ENCODE measurements at places on chromosomes 3 and 15.

DNA sequence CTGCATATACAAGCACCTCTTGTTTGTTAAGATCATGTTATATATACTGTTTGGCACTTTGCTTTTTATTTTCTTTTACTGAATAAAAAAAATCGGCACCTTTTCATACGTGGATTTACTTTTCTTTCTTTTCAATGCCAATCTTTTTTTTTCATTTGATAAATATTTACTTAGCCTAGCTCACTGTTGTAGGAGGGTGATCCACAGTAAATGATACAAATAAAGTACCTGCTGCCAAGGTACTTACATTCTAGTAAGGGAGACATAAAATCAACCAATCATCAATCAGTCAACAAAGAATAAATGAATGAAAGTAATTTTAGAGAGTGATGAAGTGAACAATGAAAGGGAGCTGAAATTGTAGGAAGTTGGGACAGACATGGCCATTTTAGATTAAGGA lies 18.3 kb downstream of the GNB5 start:
- no peak for DNase-seq

GRCh38 chr3:113212844-113213375 lies 1.6 kb downstream of the BOC start:
- DNase-seq = no peak

- DNase-seq = no peak
Measured at GRCh38 chr3:187945374-187945773, 200.1 kb upstream of the BCL6 start.

DNA sequence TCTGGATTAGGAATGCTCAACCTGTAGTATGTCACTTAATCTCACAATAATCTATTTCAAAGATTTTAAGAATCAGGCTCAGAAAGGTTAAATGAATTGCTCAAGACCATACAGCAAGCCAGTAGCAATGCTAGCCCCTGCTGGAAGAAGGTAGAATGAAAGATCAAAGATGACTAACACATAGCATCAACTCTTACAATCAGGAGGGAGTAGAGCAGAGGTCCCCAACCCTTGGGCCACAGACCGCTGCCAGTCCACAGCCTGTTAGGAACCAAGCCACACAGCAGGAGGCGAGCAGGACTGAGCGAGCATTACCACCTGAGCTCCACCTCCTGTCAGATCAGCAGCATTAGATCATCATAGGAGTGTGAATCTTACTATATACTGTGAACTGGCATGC lies 15.5 kb upstream of the GATM start:
- no peak for DNase-seq

DNA sequence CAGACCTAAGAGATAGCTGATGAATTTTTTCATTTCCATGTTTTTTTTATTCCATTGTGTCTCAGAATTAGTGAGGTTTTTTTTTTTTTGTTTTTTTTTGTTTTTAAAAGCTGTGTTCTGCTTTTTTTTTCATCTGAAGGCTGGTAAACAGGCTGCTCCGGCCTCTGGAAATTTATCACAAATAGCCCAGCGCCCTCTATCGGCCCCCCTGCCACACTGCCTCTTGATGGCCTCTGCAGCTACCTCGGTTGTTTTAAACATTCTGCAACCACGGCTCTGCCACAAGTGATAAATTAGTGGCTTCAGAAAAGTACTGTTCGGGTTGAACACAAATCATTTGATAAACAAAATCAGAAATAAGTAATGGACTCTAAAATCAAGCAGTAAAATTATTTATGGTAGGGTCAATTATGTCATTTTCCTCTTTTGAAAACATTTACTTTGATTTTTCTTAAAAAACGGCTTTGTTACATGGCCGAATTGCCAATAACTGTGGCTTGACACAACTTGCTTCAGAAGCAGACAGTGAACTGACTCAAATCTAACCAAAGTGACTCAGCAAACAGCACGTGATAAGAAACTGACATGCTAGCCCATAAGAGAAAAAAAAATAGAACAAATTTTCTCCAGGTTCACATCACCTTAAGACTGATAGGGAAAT lies 87.8 kb downstream of the RSL24D1 start:
- DNase-seq = peak; percentile 87

GRCh38 chr3:189909573-189909972 lies 211.1 kb downstream of the P3H2 start:
- DNase-seq = no peak

- peak; percentile 43 for DNase-seq
Measured at GRCh38 chr15:83287541-83288027, 3.1 kb upstream of the BNC1 start.

GRCh38 chr3:129233538-129233937 lies 15.9 kb upstream of the COPG1 start:
- no peak for DNase-seq

GRCh38 chr3:103210583-103210982 lies 775.8 kb downstream of the ZPLD1 start:
- DNase-seq = no peak

GRCh38 chr3:141914311-141914710 lies 37.9 kb downstream of the ATP1B3 start:
- no peak for DNase-seq

GRCh38 chr3:77320514-77320913 lies 280.6 kb downstream of the ROBO2 start:
- DNase-seq = peak; percentile 54

DNA sequence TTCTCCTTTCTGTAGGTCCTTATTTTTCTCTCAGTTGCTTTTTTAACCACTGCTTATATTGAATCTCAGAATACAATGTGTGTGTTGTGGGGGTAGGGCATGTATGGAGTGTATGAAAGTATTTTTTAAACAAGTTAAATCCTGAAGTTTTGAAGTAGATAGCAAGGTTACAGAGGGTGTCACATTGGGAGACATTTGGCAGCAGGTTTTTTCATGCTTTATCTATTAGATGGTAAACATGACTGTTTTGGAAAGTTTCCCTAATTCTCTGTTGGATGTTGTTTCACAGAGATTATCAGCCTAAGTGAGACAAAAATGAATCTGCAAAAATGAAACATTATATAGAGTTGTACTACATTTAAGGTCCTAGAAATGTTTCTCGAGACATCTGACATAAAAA lies 190.6 kb upstream of the ARPP21 start:
- no peak for DNase-seq
